Activated T-helper 1 cell treated with anti-CD3 and anti-CD28 coated beads, Interleukin-12 subunit alpha, Interleukin-12 subunit beta, Interleukin-2, Interleukin-4 antibody, amounts not matched to agents 30 ng/mL and 10 ng/mL and 1 ng/mL, durations not matched to agents 14 hours and 24 hours and 36 hours (primary cell): ENCODE measurements at places on chromosomes 3 and 15.

DNA sequence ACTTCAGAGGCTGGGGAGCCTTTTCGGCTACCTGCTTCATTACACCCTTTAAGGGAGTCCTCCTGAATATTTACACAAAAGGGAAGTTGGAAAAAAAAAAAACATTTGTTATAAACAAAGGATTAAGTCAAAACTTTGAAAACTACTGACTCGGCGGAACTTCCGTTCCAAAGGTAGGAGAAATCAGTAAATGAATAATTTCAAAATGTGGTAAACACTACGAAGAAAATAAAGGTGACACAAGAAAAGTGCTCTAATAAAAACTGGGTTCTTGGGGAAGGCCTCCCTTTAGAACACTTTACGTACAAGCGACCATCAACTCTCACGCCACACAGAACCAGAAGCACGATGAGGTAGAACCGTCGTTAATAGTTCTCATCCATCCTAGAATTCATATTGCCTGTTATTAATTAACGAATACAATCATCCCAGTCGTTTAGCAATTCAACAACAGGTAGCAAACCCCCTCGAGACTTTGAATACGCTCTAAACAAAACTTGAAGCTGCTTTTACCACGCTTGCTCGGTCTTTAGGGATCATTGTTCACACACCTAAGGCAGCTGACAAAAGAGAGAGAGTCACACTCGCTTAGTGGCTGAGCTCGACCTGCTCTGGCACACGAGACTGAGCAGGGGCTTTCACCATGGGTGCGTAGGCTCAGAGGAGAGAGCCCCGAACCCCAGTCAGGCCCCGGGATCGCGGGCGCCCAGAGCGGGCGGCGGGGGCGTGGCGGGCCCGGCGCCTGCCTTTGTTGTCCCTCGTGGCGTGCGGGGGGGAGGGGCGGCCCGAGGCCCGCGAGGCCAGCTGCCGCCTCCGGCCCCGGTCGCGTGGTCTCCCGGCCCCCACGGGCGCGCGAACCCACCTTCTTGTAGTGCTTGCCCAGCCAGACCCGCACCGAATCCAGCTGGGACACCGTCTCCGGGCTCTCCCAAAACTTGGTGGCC lies 680 bp downstream of the SMARCC1 start:
- peak; percentile 65 for DNase-seq

DNA sequence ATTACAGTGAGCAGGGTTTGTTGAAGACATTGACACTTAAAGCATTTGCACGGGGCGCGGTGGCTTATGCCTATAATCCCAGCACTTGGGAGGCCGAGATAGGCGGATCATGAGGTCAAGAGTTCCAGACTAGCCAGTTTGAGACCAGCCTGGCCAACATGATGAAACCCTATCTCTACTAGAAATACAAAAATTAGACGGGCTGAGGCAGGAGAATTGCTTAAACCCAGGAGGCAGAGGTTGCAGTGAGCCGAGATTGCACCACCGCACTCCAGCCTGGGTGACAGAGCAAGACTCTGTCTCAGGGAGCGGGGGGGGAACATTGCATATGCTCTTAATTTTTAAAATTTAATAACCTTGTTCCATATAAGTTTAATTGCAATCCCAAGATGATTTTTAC lies 11.9 kb downstream of the STT3B start:
- no peak for DNase-seq

GRCh38 chr3:48338635-48339034 lies 5.2 kb upstream of the SPINK8 start:
- DNase-seq: no peak

GRCh38 chr3:37668431-37668817 lies 193.3 kb upstream of the CTDSPL start:
- no peak for DNase-seq

DNA sequence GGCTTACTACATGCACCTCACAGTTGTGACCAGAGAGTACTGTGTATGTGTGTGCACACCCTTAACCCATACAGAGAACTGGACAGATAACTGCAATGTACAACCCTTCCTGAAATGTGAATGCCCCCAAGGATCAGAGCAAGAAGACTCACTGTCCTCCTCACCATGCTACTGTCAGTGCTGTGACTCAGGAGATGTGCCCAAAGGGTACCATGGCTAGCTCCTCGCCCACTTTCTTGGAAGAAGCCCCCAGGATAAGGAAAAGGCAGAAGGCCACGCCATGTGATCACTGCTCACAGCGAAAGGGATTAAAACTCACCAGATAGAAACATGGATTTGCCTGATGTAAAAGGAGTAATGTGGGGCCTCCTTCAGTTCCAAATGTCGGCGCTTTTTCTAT lies 41.8 kb downstream of the UBP1 start:
- DNase-seq: no peak

GRCh38 chr3:150680562-150680961 lies 23.2 kb downstream of the ERICH6 start:
- no peak for DNase-seq

DNA sequence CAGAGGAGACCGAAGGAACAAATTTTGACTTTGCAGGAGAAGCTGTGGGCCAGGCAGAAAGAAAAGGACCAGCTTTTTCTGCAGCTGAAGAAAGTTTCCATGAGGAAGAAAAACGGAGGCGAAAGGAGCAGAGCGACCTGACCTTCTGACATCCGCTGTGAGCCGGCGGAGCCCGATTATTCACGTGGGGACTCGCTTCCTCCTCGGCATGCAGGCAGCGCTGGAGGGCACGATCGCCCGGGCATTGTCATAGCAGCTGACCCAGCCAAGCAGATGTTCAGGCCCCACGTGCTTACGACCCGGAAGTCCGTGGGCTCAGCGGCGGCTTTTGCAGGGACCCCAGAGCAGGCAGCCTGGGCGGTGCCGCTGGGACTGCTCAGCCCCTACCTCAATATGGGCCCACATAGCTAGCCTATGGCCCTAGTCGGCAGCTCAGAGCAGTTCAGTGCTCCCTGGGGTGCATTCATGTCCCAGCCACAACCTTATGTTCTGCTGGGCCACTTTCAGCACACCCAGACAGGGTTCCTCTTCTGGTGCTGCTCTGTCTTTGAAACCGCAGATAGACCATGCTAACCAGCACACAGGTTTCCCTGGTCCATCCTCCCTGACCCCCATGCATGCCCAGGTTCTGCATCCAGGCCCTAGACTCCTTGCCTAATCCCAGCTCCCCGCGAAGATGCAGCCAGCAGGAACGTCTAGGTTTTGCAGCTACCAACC lies 10.5 kb upstream of the EIF4A2 start:
- peak; percentile 44 for DNase-seq

DNA sequence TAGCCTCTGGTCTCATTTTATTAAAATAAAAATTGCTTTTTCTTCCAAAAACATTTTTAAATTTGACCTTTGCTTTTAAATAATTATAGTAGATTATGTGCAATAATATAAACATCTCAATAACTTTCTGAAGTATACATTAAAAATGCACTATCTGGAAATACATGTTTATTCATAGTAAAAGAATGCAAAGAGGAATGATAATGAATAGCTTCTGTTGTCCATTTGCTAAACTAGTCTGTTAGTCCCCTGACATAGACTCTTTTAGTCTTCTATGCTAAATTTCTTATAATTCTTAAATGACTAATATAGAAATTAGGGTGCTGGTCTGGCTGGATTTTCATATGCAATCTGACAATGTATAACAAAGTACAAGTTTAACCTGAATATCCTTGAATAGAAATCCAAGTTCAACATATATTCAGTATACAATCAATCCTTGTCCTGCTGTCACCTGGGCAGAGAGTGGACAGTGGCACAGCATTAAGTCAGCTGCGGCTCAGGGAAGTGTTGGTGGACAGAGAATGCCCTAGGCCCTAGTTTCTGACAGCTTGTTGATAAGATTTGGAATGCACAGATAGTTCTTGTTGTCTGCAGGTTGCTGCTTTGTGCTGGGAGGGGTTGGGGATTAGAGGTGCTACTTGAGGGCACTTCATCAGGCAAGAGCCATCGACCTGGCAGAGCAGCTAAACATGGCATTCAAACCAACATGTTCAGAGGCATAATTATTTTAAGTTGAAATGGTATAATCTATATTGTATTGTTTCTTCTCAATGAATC lies 161.7 kb downstream of the MBNL1 start:
- DNase-seq: no peak

DNA sequence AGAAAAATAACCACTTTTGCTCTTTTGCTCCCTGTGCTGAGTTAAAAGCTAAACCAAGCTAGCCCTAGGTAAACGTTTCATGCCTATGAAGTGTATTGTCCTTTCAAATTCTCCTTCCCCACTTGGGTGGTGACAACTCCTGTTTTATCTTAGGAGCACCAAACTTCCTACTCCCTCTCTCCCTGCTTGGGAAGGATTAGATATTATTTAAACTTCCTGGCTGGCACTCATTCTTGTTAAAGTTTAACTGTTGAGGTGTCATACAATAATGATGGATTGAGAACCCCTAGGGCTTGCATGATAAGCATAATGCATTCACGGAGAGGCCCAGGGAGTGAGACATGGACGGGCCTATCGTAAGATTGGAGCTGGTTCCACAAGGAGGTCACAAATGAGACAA lies 29.5 kb downstream of the B4GALT4 start:
- no peak for DNase-seq

GRCh38 chr3:130900959-130901358 lies 7.1 kb downstream of the ATP2C1 start:
- no peak for DNase-seq

DNA sequence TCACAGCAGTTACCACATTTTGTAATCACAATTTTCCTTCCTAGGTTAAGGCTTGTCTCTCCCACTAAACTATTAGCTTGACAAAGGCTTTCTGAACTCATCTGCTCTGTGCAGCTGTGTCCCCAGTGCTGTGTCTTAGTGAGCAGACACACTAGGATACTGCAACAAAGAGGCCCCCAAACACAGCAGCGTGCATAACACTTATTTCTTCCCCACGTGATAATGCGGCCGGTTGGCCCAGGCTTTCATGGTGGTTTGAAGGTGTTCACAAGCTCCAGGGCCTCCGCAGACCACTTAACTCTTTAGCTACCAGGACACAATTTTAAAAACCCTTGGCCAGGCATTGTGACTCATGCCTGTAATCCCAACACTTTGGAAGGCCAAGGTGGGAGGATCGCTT lies 2.2 kb upstream of the HDAC11 start:
- DNase-seq: no peak

DNA sequence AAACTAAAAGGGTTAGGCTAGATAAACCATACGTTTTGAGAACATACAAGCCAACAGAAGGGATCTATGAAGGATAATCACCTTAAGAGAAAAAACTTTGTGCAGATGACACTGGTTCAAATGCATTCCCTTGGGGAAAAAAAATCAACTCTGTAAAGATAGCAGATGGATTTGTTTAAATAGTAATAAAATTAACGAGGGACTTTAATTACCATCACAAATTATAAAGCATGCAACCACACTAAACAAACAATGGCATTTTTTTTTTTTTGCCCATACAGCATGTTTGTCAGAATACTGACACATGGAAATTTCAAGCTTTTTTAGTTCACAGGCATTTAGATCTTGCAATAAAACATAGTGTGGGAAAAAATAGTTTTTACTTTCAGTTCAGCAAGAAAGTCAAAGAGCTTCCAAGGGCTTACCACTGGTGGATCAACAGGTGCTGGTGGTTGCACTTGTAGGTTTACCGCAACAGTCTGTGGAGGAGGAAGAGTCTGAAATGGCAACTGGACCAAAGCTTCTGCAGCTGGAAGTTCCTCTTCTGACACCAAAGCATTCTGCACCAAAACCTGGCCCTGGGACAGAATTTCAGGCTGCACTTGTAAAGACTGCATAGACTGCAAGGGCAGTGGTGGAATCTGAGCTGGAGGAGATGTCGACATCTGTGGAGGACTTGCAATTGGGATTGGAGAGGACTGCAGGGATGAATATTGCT lies 53.1 kb downstream of the PHC3 start:
- peak; percentile 11 for DNase-seq

DNA sequence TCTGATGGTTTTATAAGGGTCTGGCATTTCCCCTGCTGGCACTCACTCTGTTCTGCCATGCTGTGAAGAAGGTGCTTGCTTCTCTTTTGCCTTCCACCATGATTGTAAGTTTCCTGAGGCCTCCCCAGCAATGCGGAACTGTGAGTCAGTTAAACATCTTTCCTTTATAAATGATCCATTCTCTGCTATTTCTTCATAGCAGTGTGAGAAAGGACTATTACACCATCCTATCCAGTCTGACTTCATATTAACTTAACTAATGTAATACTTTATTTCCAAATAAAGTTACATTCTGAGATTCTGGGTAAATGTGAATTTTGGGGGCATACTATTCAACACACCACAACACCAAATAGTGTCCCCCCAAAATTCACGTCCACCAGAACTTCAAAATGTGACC lies 22.2 kb upstream of the MAP3K13 start:
- no peak for DNase-seq

DNA sequence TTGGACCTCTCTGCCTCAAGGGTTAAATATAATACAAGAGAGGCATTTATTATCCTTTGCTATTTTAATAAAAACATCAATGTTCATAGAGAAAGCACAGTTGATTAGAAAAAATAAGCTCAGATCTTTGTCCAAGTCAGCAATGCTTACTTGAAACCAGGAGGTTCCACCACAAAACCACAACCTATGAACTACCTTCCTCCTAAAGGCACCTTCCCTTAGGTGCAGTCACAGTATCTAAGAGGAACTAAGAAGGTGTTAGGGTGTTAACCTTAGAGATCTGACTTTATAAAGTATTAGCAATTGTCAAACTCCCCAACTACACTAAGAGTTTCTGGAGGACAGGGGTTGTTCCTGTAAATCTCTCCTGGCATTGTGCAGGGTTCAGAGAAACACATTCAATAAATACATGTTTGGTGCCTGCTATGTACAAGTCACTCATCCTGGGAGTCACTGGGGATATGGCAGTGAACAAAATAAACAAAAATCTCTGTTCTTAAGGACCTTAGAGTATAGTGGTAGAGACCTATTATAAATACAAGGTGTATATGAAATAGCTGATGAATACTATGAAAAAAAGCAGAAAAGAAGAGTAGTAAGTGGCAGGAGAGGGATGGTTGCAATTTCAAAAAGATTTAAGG lies 208.6 kb downstream of the NFKBIZ start:
- peak; percentile 20 for DNase-seq

DNA sequence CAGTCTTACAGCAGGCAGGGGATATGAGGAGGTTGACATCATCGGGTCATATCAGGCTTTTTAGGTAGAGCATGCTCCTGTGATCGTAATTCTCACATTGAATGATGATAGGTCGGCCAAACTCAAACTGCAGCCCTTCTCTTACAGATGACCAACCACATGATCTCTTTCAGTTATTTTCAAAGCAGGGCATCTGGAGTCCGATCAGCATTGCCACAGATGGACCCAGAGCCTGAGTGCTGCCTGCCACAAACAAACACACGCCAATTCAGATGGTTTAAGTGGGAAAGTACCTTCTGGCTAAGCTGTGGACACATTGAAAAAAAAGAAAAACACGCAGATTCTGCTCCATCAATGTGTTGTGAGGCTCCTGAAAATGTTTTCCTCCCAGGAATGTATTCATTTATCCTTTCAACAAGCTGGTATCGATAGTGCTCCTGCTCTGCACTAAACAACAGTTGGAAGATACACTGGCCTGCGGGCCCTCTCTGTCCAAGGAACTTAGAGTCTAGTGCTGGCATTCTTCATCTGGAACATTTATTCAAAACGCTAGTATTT lies 31.2 kb downstream of the ARPP21 start:
- DNase-seq: no peak

GRCh38 chr3:59482684-59483083 lies 432.9 kb upstream of the CFAP20DC start:
- DNase-seq: no peak
